ENCODE measurements at places on chromosomes 6 and 20. TPM values are rescaled to one million over a fixed set of nuclear protein-coding genes. Genes with fewer than 3 reads are reported as not detected.

DNA sequence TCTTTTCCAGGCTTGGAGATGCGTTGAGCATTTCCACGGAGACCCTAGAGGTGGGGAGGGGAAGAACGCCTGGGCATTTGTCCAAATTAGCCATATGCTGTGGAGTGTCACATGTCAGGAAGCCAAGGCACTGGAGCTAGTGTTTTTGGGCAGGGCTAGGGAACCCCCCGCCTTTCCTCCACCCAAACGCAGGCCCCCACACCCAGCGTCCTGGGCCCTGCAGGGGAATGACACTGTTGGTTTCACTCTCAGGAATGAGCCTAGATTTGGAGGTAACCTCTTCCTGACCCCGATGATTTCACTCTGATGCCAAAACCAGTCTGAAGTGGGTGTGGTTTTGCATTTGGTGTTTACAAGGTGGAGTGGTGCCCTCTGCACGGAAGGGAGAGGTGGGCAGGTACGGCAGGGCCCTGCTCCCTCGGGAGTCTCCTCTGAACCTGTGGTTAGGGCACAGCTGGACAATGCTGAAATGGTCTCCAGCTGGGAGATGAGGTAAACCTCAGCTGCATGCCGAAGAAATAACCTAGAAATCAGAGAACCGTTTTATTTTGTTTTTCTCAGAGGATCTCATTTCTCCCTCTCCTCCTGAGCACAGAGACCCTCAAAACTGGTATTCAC lies 29.5 kb downstream of the MTHFD1L start:
- DNase-seq: no peak

Gene GSTA3
- not detected for total RNA-seq

Gene DSP
- 129 TPM for total RNA-seq

Gene TBXT
- total RNA-seq: not detected

- peak; percentile 46 for DNase-seq
These were observed 25.1 kb downstream of the MYBL2 start for GRCh38 chr20:43691928-43692524.

Gene DYNLT2
- 0.83 TPM for total RNA-seq

Gene PREX1
- 1.7 TPM for total RNA-seq

Gene PRSS35
- 0.32 TPM for total RNA-seq

DNA sequence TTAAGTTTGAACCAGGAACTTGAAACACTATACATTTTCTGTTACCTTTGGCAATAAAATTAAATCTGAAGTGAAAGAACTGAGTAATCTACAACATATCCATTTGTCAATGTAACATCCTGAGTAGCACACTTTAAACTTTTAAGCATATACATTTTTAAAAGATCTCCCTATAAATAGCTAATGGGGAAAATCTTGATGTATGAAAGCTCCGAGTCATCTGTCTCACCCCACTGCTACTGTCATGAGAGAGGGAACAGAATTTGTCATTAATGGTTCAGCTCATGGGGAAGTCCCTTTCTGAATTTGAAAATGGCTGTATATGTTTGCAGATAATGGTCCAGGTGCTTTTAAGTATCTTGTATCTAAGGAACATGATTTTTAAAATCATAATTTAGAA lies 55.2 kb upstream of the NOX3 start:
- DNase-seq: no peak

- no peak for DNase-seq
These were observed 34.5 kb downstream of the SYTL3 start for GRCh38 chr6:158684311-158684710.

DNA sequence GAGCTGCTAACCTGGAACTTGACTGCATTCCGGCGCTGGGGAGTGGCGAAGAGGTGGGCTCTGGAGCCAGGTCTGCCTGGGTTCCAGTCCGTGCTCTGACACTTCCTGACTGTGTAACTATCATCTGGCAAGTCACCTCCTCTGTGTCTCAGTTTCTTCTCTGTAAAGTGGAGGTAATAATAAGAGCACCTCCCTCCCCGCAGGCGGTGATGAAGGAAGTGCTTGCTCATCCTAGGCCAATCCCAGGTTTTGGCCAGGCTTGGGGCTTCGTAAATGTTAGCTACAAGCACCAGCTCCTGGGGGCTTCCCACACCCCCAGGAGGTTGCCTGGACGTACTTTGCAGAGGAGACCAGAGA lies 32.8 kb downstream of the SNAI1 start:
- DNase-seq: no peak

DNA sequence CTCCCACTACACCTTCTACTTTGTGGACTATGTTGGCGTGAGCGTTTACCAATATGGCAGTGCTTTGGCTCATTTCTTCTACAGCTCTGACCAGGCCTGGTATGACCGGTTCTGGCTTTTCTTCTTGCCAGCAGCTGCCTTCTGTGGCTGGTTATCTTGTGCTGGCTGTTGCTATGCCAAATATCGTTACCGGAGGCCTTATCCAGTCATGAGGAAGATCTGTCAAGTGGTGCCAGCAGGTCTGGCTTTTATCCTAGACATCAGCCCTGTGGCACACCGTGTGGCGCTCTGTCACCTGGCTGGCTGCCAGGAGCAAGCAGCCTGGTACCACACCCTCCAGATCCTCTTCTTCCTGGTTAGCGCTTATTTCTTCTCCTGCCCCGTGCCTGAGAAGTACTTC lies 16.5 kb upstream of the EFHC1 start:
- peak; percentile 63 for DNase-seq

- DNase-seq: no peak
These were observed 106.2 kb downstream of the ARHGAP18 start for GRCh38 chr6:129603741-129604140.

Gene NNAT
- total RNA-seq: not detected

Gene FAM83D
- 0.34 TPM for total RNA-seq

- DNase-seq: peak; percentile 60
These were observed at the start of gene LINC00237 for GRCh38 chr20:21106171-21107017. Gene LINC00237 (minus strand): TSS chr20:21106358.

Gene SYCP2L
- total RNA-seq: 1.5 TPM

GRCh38 chr20:24640276-24640675 lies 170.8 kb downstream of the SYNDIG1 start:
- no peak for DNase-seq

GRCh38 chr6:160998766-160999165 lies 7.2 kb downstream of the MAP3K4 start:
- DNase-seq: no peak

DNA sequence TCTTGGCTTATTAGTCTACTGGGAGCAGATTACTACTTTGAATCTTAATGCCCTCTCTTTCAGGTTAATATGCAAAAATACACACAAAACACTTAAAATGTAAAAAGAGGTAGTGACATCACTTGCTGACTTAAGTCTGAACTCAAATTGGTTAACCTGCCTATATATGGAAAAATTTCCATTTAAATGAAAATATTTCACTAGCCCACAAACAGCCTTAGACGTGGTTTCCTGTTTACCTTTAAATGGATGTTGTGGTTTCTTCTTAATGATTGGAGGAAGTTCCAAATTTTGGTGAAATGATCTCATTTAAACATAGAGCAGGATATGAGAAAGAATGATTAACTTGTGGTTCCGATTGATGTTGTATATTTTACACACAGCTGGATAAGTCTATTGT lies 553.7 kb downstream of the CD109 start:
- no peak for DNase-seq

- no peak for DNase-seq
These were observed 25.9 kb upstream of the TFAP2B start for GRCh38 chr6:50792771-50793170.

- DNase-seq: peak; percentile 34
These were observed 780 bp downstream of the ARMC12 start for GRCh38 chr6:35737413-35738211.

Gene DEFB132
- not detected for total RNA-seq

Gene SLC12A5
- 1.9 TPM for total RNA-seq

DNA sequence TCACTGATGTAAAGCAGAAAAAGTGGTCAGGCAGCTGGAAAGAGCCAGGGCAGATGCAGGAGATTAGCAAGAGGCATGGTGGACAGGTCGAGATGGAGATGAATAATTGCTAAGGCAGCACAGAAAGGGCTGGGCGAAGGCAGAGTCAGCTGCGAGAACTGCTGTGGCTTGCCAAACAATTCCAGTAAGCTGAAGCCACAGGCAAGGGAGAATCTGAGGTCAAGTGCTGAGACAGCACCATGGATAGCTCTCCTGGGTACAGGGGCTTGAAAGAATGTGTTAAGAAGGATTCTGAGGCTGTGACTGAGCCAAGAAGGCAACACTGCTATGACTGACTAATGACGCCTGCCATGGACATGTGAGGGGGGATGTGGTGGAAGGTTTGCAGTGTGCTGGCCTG lies 220.8 kb upstream of the FOXA2 start:
- DNase-seq: no peak

Gene RHAG
- total RNA-seq: 0.28 TPM

Gene LTB
- 0.74 TPM for total RNA-seq

Gene PAK5
- total RNA-seq: 2.0 TPM

Gene NKAIN2
- not detected for total RNA-seq

Gene SSR1
- 81.9 TPM for total RNA-seq

DNA sequence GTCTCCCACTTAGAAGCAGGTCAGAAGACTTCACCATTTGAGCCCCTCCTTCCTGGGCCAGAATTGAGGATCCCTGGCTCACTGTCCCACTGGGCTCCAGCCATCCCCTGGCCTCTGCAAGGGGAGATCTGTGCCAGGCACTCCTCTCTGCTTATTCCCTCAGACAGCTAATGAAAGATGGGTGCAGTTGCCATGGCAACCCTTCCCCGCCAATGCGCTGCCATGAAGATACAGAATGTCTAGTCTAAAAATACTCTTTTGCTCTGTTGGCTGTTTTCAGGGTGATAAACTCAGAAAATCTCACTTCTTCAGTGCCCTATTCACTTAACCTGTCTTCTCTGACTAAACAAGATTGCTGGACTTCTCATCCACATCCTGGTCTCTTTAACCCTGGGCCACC lies 13.6 kb upstream of the TTLL2 start:
- DNase-seq: no peak

Gene CST4
- total RNA-seq: not detected

Gene AKAP7
- 23.0 TPM for total RNA-seq

Gene AVP
- total RNA-seq: not detected

Gene PLTP
- total RNA-seq: 95.9 TPM

- no peak for DNase-seq
These were observed 26.6 kb upstream of the RALY start for GRCh38 chr20:33967126-33967525.

- DNase-seq: no peak
These were observed 26.8 kb upstream of the ASF1A start for GRCh38 chr6:118867181-118867580.

DNA sequence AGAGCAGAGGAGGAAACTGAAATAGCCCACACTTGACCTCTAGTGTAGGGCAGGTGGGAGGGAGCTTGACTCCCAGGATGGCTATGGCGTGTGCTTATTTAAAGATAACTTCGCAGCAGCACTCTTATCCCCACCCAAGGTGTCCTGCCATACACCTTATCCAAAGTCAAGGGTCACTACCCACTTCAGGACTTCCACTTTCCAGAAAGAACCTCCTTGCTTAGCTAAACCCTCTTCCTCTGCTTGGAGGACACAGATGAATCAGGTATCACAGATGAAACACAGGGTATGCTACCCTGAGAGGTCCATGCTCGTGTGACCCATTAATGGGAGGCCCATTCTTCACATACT lies 2.3 kb downstream of the RIN2 start:
- no peak for DNase-seq

GRCh38 chr6:53189554-53189953 lies 40.9 kb upstream of the GCM1 start:
- DNase-seq: no peak

DNA sequence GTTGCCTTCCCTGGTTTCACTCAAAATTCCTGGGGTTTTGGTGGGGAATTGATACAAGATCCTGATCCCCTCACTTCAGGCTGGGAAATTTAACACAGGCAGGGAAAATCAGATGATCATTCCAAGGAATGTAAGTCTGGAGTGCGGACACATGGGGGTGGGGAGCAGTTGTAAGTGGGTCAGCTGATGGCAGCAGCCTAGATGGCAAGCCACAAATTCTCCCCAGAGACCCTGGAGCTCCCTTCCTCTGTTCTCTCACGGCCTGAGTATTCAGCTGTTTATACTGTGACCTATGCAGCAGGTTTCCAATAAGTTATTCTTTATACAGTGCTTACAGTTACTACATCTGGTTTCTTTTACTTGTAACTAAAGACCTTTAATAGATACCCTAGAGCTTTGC lies 144.9 kb downstream of the SH3BGRL2 start:
- DNase-seq: no peak

DNA sequence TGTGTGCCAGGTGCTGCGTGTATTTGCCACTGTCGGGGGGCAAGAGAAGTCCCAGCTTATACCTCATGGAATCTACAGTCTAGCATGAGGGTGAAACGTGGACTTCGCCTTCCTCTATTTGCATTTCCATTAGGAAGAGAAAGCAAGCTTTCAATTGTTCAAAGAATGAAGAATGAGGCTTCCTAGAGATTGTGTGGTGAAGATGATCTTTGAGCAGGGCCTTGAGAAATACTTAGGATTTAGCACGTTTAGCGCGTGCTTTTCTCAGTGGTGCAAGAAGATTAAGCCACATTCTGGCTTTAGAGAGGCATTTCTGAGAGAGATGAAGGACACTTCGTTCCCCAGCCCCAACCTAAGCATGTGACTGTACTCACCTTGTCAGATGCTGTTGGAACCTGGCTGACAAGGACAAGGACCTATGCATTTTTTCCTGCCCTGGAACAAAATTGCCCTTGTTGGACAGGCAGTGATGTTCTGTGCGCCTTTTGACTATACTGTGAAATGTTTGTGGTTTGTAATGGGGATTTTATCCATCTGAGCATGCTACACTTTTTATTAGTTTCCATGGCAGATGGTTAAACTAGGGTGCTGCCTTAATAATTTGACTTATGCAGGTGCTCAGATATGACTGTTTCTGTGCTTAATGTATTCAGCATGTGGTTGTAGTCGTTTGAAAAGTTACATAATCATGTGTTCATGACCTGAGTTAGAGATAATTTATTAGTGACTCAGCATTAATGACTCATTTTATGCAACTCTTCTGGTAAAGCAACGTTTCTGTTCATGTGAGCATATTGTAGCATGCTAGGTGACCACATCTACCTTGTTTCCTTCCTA lies 10.7 kb downstream of the TULP4 start:
- no peak for DNase-seq

Gene ABT1
- 5.6 TPM for total RNA-seq

DNA sequence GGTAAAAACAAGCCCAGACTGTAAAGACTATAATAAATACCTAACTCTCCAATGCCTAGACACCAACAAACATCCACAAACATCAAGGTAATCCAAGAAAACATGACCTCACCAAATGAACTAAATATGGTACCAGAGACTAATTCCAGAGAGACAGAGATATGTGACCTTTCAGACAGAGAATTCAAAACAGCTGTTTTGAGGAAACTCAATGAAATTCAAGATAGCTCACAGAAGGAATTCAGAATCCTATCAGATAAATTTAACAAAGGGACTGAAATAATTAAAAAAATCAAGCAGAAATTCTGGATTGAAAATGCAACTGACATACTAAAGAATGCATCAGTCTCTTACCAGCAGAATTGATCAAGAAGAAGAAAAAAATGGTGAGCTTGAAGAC lies 26.6 kb downstream of the NCOA6 start:
- no peak for DNase-seq

Gene SNX9
- 14.7 TPM for total RNA-seq

All from pancreas (tissue), 10 donors.